ENCODE measurements at places on chromosomes 7 and 10.

- DNase-seq: no peak
These were observed 22.5 kb upstream of the ANTXRL start for GRCh38 chr10:46264336-46264735.

DNA sequence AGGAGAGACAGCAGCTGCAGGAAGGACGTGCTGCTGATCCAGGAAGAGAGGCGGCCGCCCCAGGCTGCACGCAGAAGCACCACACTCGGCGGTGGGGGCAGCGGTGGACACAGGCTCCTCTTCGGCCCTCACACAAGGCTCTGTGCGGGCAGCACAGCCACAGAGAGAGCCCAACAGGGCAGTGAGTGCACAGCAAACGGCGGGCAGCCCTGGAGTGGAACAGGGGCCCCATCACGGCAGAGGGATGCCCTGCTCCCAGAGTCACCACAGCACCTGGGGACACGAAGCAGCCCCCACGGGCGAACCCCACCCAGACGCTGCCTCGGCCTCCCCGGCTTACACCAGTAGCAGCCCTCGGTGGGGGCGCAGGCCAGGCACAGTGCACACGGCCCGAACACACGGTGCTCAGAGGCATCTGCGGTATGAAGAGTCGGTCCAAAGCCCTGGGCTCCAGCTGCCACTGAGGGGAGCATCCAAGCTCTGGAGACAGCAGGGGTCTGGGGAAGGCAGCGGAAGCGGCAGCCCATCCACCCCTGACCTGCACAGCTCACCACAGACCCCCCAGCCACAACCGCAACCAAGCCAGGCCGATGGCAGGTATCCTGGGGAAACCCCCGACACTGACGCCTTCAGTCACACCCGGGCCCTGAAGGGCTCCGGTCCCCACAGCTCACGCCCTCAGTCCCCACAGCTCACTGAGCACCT, 16.8 kb downstream of the NUDT1 start:
- DNase-seq: no peak

DNA sequence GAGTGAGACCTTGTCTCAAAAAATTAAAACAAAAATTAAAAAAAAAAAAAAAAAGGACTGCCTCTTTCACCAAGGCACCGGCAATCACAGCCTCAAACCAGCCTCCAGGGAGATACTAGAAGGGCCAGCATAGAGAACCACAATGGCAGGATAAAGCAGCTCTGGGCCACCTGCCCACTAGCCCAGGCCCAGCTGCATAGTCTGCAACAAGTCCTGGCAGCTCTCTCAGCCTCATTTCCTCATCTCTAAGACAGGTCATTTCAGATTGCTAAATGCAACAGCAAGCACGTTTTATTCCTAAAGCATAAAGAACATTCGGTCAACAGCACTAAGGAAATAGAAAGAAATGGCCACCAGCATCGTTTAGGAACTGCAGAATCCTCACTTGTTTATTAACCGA, 28.8 kb downstream of the XPNPEP1 start:
- peak; percentile 55 for DNase-seq

- DNase-seq: no peak
These were observed 21.0 kb downstream of the KLF6 start for GRCh38 chr10:3763852-3764625.

GRCh38 chr10:11286261-11286852, 268.7 kb downstream of the CELF2 start:
- DNase-seq: no peak

DNA sequence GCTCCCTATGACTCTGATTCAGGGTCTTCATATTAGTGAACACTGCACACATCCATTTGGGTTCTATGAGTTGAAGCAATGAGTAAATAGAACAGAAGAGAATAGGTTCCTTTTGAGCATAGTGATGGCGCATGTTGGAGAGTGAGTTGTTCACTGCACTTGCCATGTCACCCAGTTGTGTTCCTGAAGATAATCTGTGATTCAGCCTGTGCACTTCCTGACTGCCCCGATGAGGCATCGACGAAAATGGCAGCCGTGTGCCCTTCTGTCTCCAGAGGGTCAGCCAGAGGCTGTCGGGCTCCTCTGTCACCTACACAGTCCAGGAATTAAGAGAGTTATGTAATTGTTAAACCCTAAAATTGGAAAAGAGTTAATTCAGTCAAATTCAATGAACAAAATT, 94.7 kb downstream of the GALNT11 start:
- DNase-seq: no peak

GRCh38 chr7:128811631-128812430, 18.4 kb upstream of the FLNC start:
- DNase-seq: no peak

- DNase-seq: no peak
These were observed 3.1 kb upstream of the ADAP1 start for GRCh38 chr7:957418-958220.

GRCh38 chr10:77718957-77719356, 81.3 kb upstream of the KCNMA1 start:
- DNase-seq: no peak

DNA sequence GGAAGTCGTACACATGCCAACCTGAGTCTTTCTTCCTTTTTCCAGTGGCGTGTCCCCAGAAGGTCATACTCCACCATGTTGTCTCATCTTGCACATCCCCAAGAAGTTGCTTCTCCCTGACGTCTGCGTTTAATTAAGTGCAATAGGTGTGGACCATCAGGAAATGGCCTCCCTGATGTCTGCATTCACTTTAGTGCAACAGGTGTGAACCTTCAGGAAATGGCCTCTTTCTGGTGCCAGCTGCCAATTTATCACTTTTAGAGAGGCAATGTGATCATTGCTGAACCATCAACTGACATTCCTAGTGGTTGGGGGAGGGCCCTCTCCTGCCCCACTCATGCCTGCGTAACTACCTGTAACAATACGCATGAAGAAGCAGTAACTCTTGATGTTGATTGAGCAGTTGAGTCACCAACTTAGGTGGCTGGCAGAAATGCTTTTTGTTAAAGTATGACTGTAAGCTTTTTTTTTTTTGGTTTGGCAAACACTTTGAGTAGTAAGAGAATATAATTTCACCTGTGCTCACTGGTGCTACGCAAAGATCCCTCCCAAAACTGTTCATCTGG, 25.8 kb downstream of the SCIN start:
- DNase-seq: no peak

DNA sequence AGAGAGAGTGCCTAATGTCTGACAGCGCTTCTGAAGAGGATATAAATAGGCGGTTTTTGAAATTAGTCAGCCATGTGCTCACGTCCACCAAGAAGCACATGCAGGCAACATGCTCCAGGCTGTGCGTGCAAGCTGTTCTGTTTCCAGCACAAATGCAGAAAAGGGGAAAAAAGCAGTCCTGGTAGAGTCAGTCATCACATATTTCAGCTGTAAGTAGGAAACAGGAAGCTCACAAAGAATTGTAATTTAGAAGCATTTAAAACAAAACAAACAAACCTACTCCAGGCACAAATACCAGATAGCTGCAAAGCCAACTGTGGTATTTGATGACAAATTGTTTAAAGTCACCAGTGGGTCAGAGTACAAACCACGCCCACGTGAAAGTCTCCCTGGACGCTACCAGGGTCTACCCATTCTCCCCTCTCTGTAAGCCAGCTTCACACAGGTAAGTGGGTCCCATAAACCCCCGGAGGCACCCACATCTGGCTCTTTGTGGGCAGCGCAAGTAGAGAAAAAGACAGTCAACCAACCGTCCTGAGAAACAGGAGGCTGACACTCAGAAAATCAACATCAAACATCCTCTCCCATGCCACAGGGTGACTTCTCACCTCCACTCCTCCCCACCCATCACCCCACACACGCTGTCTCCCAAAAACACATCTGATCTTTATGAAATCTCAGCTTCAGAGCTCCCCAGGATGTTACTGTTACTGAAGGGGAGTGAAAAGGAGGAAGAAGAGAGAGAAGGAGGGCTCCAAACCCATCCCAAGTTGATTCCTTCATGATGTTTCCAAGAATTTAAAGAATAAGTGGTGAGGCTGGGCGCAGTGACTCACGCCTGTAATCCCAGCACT, 186.4 kb downstream of the FAM107B start:
- no peak for DNase-seq

- DNase-seq: no peak
These were observed 199.3 kb downstream of the PLXNA4 start for GRCh38 chr7:132377015-132377414.

DNA sequence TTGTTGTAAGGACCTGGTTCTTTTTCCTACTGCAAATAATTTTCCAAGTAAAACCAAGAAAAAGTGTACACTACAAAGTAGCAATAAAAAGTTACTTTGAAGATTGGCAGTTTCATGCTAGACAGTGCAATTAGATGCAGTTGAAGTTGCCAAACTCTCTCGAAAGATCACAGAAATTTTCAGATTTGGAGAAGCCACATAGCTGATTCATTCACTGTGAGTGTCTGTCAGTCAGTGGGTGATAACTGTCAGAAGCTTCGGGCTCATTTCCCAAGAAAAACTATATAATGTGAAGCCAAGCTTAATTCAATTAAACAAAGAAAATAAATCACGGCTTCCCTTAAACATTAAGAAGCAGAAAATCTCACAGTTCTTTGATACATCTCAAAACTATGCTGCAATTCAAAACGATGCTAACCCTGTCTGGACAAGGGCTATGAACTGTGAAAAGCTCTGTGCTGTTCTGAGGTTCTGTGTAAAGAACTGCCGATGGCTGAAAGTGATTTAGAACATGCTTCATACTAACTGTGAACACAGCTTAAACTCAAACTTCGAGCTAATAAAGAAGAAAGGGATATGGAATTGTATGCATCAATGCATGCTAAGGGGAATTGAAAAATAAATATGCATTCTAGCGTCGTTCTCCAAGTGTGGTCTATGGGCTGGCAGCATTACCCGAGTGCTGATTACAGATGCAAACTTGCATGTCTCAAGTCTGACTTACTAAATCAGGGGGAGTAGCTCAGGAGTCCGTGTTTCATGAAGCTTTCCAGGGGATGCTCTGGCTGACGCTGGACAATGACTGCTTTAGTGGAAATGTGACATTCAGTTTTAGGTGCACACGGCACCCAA, 557.4 kb downstream of the CALN1 start:
- DNase-seq: no peak

DNA sequence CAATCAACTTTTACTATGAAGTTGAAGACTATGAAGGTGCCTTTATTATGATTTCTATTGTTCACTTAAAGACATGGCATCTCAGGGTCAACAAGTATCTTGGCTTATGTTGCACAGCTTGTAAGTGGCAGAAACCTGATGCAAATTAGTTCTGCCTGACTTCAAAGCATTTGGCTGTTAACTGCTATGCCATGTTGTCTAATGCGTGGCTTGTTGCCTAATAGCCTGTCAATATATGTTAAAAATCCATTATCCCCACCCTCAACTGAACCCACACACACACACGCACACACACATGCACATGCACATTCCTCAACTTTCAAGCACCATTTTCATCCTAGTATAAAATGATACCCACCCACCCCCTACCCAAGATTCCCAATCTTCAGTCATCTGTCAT, 217.1 kb downstream of the NRG3 start:
- DNase-seq: no peak

GRCh38 chr10:57754803-57755202, 512.9 kb downstream of the IPMK start:
- DNase-seq: no peak

DNA sequence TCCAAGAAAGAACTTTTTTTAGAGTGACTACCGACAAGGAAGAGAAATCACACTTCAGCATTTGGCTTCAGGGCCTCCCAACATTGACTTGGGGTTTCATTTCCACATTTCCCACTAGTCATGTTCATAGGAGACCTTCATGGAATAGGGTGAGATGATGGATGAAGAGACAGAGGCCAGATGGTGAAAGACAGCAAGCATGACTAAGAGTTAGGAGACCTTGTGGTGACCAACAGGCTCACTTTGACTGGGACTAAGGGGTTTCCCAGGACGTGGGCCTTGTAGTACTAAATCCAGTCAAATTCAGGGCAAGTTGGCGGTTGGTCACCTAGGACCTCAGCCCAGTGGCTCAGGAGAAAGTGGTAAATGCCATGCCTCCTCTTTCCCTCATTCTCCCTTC, 3.0 kb upstream of the GIMAP5 start:
- DNase-seq: no peak

DNA sequence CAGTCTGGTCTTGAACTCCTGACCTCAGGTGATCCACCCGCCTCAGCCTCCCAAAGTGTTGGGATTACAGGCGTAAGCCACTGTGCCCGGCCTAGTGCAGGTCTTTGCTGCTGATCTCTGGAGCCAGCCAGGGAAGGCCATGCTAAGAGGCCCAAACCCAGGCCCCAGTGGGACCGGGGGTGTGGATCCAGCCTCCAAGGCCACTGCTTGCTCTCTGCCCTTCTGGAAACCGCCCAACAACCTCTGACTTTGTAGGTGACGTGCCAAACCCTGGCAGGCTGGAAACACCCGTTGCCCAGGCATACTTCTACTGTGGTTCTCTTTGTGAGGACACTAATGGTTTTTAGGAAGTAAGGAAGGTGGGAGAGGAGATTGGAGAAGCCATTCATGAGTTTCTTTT, 83.5 kb upstream of the GNA12 start:
- no peak for DNase-seq

DNA sequence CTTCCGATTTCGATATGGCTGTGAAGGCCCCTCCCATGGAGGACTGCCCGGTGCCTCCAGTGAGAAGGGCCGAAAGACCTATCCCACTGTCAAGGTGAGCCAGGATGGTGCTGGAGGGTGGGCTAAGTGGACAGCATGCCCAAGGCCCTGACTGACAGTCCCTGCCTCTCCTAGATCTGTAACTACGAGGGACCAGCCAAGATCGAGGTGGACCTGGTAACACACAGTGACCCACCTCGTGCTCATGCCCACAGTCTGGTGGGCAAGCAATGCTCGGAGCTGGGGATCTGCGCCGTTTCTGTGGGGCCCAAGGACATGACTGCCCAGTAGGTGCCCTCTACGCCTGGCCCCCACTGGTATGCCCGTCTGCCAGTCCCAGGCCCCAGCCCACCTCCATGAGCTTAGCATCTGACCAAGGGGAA, 1.2 kb downstream of the NFKB2 start:
- no peak for DNase-seq

DNA sequence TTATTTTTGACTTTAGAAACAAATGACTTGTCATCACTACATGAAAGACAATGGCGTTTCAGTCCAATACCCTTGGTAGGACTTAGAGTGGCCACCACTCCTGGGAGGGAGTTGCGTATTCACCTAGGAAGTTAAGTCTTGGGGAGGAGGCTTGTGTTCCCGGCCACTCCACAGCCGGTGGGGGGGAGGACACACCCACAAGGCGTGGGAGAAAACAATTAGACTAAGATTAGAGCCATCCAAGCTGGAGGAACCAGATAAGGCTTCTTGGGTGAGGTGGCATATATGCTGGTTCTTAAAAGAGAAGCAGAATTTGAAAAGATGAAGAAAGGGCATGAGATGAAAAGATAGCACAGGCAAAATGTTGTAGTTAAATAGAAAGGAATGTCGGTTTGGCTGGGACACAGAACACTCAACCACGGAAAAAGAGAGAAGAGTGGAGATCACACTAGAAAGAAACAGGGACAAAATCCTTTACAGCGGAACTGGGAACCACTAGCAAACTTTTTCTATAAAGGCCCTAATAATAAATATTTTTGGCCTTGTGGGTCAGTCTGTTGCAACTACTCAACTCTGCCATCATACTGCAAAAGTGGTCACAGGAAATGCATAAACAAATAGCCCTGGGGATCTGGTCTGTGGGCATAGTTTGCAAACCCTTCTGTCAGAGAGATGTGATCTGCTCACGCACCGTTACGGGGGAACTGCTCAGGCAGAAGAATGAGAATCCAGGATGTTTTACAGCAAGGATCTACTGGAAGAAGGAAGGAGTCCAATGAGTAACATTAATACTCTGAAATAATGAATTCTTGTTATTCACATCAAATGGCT, 651.8 kb downstream of the PARD3 start:
- no peak for DNase-seq
